Thymus (tissue), 14 donors: ENCODE measurements at places on chromosomes 1 and 21. TPM values are rescaled to one million over a fixed set of nuclear protein-coding genes. Genes with fewer than 3 reads are reported as not detected.

Gene GJA8
- total RNA-seq = not detected

Gene C8B
- total RNA-seq = not detected

Gene TMEM200B
- total RNA-seq = 0.57 TPM

Gene NUP210L
- total RNA-seq = 0.14 TPM
